ENCODE measurements at places on chromosomes 7 and 10. TPM values are rescaled to one million over a fixed set of nuclear protein-coding genes. Genes with fewer than 3 reads are reported as not detected.

The MRPS33 gene
- 45.0 TPM for total RNA-seq

The DOCK4 gene
- 46.6 TPM for total RNA-seq

The GOLGA7B gene
- 0.06 TPM for total RNA-seq

The C10orf67 gene
- not detected for total RNA-seq
